CD4-positive, alpha-beta T cell treated with Interleukin-12 subunit alpha and Interleukin-12 subunit beta, for 1 hour (primary cell): ENCODE measurements at places on chromosomes 4 and X.

GRCh38 chr4:75634951-75635350 lies 4.6 kb upstream of the CDKL2 start:
- DNase-seq: no peak

GRCh38 chrX:16985286-16985685 lies 38.8 kb downstream of the REPS2 start:
- DNase-seq: no peak

- DNase-seq: no peak
Measured at GRCh38 chr4:97530676-97531075, 612.6 kb downstream of the STPG2 start.

DNA sequence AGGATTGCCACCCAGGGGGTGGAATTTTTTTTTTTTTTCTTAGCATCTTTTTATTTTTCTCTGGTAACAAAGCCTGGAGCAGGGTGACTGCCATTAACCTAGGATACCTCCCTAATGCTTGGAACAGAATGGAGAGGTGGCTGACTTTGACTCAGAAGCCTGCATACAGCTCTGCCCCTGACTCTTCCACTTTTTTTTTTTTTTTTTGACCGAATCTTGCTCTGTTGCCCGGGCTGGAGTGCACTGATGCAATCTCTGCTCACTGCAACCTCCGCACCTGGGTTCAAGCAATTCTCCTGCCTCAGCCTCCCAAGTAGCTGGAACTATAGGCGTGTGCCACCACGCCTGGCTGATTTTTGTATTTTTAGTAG lies 341 bp upstream of the SLC2A9 start:
- DNase-seq: no peak

- DNase-seq: no peak
Measured at GRCh38 chr4:62914758-62915157, 1494.5 kb downstream of the TECRL start.

DNA sequence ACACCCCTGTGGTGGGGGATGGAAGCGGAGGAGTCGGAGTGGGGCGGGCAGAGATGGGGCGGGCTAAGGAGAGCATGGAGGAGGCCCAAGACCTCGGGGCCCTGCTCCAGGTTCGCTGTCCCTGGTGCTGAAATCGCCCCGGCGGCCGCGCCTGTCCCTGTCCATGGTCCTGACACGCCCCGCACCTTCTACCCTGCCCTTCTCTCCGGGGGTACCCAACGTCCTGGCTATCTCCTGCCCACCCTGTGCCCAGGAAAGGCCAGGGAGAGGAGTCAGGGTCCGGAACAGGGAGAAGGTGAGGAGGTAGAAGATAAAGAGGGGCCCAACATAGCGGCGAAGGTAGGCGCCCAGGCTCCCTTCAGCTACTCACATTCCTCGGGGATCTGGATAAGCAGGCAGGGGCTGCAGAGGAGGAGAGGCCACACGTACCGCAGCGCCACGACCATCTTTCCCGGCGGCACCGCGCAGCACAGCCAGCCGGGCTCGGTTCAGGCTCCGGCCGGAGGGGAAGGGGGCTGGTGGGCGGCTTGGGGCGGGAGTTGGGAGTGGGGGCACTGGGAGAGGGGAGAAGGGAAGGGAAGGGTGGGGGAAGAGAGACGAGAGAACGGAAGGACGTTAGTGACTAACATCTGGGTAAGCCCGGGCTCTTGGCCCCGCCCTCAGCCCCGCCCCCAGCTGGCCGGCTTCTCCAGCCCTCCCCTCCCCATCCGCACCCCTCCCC lies 10.4 kb downstream of the L1CAM start:
- peak; percentile 66 for DNase-seq

- DNase-seq: no peak
Measured at GRCh38 chr4:182370491-182370890, 127.3 kb downstream of the TENM3 start.

GRCh38 chr4:8152865-8153257 lies 5.8 kb downstream of the ABLIM2 start:
- no peak for DNase-seq

GRCh38 chrX:71558920-71559319 lies 19.3 kb upstream of the GCNA start:
- no peak for DNase-seq

DNA sequence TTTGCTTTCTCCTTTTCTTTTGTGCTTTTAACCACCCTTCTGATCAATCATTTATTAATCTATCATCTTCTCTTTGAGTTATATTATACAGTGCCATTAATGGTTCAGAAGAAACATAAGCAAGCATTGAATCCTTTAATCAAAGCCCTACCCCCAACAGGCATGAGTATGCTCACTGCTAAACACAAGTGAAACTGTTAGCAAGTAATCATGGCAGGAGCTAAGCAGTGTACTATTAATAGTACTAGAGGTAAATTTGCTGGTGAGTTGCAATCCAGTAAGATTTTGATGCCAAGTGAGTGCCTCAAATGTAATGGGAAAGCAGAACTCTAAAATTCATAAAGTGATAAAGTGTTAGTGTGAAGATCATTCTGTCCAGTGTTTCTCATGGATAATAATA lies 57.2 kb downstream of the FNIP2 start:
- DNase-seq: no peak

DNA sequence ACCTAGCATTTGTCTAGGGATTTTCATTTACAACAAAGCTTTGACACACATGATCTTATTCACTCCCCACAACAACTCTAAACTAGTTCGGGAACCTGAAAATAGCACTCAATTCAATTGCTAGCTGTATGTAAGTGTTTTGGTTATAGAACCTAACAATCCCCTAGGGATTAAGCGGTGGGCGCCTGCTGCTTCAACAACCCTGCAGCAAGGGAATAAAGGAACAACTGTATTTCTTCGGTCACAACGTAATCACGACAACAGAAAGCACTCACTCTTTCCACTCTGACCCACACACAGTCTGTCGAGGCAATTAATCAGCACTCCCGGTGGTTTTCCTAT lies 674 bp upstream of the DIAPH2 start:
- no peak for DNase-seq

DNA sequence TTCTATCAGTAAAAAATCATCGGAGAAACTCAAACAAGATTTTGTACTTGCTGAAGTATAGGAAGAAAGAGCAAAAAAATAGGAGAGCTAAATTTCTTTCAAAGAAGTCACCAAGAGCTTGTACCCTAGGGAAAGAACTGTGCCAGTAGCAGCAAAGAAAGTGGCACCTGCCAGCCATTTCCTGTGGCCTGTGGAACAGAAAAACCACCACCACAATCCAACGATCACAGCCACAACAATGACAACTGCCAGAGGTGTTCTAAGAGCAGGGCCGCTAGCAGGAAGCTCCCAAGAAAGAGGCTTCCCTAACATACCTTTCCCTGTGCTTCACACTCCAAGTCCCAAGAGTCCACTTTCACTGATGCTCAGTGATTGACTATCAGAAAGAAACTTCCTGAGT lies 266.1 kb upstream of the GPC4 start:
- no peak for DNase-seq

GRCh38 chrX:10103023-10103422 lies 53.8 kb upstream of the CLCN4 start:
- DNase-seq: no peak

- DNase-seq: no peak
Measured at GRCh38 chr4:180564448-180564847, 1678.8 kb upstream of the TENM3 start.

DNA sequence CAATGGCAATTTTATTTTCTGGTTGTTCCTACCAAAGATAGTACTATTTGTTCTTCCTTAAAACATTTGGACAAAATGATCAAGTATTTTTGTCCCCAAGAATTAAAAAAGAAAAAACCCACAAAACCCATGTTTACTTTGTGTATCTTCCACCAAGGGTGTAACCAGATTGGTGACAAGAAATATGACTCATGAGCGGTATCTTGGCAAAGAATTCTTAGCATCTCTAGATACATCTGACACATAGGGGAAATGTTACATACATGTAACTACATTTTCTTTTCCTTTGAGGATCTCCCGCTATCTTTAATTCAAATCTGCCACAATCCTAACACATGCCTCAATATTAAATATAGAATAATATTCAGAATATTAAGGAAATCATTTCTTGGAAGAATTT lies 78.7 kb downstream of the WDFY3 start:
- no peak for DNase-seq

DNA sequence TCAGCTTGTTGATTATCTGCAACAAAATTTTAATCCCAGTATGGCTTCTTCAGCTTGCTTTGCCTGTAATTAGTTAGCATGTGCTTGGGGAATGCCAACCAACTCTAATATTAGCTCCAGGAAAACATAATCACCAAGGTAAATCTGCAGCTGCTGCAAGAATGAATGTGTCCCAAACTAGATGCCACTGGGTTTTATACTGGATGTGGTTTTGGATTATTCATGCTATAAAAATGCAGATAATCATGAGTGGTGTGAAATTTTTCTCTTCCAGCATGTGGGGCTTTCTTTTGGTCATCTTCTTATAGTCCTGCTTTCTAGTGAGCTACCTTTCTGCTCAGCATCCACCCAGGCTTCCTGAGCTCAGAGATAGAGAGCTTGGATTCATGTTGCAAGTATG lies 295.9 kb upstream of the CASK start:
- DNase-seq: no peak
